Lung (tissue), 17 donors: ENCODE measurements at places on chromosomes 1 and 21.

DNA sequence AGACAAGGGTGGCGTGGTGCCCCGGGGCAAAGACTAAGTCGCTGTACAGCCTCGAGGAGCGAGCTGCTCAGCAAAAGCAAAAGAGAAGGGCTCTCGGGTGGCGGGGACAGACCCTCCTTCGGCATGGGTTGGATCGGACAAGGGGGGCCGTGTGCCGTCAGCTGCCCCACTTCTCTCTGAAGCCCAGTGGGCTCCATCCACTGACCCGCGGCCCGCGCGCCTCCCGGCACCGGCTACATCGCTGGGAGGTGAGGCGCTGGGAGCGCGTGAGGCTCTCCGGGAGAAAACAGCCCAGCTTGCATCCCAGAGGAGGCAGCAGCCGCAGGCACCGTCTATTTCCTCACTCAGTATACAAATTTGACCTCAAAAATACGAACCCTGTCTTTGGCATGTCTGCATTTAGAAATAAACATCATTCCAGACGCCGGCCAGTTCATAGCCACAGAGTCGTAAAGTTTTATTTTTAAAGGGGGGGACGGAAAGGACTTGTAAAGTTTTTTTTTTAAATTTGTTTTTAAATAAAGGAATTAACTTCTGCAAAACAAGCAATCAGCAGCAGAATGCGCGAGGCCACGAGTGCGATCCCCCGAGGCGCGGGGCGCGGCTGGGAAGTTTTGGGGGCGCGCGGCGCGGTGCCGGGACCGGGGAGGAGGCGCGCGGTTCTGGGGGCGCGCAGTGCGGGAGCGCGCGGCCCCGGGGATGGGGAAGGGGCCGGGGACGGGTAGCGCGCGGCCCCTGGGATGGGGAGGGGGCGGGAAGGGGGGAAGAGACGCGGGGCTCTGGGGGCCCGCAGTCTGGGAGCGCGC is 689 bp upstream of the GPR137B start:
- DNase-seq: peak; percentile 79

- no peak for DNase-seq
Measured at GRCh38 chr21:32331444-32332305, 33.0 kb downstream of the MRAP start.

GRCh38 chr1:234396871-234397270 is 23.6 kb downstream of the COA6 start:
- DNase-seq: no peak

DNA sequence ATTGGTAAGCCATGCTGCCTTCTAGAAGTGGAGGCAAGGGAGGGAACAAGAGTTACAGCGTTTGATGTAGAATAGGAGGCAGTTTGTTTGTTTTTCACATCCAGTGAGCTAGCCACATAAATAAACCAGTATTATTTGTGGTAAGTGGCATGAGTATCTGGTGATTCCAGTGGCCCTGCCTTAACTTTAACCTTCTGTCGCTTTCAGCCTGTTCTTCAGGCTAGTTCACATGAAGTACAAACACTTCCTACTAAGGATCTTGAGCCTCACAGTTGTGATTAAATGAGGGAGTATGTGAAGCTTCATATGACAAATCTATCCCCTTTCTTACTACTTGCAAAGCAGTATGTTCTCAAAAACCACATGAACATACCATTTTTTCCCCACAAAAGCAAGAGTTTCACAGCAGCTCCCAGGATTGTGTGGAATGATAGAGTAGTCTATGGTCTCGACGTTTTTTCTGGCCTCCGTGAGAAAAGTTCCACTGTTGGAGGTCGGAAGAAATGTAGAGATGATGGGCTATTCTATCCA is 59.5 kb downstream of the PHACTR4 start:
- DNase-seq: no peak

DNA sequence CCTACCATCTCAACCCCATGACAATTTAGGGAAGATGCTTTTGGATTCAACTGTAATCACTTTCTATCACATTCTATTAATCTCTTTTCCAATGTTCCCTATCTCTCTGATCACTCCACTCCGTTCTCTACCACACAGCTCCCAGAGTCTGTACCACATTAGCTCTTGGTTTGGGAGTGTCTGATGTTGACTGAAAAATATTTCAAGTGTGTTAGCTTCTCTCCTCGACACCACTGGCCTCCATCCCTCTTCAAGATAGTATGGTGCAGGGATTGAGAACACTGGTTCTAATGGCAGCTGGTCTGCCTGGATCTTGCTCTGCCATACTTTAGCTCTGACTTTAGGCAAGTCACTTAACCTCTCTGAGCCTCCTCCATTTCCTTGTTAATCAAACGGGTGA is 39.9 kb downstream of the ATP1A1 start:
- DNase-seq: no peak

GRCh38 chr1:159090286-159091179 is 14.0 kb upstream of the AIM2 start:
- no peak for DNase-seq

DNA sequence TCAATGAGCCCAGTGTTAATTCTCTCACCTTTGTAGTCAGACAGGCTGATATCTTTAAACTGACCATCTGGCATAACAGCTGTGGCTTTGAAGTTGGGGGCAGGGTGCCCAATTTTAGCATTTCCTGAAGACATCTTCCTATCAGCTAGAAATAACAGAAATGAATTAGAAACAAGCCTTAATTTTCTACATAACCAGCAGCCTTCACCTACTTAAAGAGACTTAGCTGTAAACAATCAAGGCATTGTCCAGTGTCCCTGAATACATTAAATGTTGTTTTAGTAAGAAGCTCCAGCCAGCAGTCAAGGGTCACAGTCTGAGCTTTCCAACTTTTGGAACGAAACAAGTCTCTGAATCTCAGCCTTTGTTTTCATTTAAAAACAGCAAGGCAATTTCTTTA is 2.8 kb downstream of the PRDX1 start:
- DNase-seq: peak; percentile 43

DNA sequence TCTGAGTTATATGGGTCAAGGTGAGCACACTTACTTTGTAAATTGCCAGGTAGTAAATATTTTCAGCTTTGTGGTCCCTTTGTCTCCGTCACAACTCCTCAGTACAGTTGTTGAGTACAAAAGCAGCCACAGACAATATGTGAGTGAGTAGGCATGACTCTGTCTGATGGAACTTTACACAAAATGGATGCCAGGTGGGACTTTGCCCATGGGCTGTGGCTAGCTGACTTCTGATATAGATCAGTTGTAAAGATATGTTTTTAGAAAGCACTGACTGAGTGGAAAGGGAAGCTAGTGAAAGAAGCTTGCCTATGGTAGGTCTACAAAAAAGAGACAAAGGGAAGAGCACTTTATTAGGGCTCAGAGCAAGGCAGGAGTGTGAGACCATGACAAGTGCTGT is 23.1 kb upstream of the IGSF5 start:
- DNase-seq: no peak

GRCh38 chr1:35223084-35223630 is 30.2 kb upstream of the SFPQ start:
- no peak for DNase-seq

GRCh38 chr1:44609768-44610526 is 64.3 kb downstream of the TMEM53 start:
- DNase-seq: no peak

- peak; percentile 17 for DNase-seq
Measured at GRCh38 chr1:118244194-118244593, 59.2 kb upstream of the SPAG17 start.

DNA sequence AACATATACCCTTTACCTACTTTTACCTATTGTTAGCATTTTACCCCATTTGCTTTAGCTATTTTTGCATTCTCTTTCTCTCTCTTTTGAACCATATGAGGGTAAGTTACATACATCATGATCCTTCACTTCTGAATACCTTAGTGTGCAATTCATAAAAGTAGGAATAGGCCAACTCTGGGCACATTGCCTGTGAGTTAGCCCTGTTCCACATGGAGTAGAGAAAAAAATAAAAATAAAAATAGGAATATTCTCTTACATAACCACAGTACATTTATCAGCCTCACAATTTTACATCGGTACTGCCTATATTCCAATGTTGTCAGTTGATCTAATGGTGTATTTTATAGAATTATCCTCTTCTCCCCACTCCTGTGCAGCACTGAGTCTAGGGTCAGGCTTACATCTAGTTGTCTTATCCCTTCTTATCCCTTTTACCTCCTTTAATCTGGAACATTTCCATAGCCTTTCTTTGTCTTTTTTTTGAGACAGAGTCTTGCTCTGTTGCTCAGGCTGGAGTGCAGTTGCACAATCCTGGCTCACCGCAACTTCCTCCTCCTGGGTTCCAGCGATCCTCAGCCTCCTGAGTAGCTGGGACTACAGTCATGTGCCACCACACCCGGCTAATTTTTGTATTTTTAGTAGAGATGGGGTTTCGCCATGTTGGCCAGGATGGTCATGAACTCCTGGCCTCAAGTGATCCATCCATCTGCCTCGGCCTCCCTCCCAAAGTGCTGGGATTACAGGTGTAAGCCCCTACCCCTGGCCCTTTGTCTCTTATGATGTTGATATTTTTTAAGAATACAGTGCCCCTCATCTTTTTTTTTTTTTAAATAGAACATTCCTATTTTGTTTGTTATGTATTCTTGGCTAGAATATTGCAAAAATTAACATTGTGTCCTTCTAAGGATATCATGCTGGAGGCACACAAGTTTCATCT is 11.1 kb upstream of the SLC30A1 start:
- no peak for DNase-seq

DNA sequence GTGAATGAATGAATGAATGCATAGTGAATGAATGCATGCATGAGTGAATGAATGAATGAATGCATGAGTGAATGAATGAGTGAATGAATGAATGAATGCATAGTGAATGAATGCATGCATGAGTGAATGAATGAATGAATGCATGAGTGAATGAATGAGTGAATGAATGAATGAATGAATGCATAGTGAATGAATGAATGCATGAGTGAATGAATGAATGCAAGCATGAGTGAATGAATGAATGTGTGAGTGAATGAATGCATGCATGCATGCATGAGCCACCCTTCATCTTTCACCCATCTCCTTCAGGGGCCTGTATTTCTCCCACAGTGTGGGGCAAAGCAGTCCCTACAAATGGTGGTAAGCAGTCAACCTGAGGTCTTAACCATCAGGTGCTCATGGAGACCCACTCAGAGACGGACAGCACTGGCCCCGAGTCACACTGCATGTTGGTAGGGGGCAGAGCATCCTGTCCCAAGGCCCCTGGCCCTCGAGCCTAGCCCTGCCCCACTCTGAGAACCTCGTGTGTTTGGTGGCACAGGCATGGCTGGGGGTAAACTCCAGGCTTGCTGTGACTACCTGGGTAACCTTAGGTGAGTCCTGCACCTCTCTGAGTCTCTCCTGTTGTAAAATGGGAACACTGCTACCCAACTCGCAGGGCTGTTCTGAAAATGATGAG is 28.0 kb upstream of the PAX7 start:
- no peak for DNase-seq

DNA sequence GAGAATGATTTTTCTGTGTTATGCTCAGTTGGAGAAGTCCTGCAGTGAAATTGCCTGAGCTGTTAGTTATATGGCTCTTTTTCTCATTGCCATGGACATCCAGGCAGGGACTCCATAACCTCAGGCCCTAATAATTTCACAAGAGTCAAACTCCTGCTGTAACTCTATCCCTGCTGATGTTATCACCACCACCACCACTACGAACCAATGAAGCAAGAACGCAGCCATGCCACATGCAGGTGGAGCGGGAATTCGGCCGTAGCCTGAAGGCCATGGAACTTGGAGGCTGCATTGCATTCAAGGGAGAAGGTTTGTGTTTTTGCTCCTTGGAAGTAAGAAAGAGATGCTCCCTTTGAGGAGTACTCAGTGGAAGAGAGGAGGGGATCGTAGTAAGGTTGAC is 16.8 kb upstream of the DLGAP3 start:
- DNase-seq: no peak

- DNase-seq: no peak
Measured at GRCh38 chr1:59669752-59670312, 144.9 kb upstream of the HOOK1 start.

DNA sequence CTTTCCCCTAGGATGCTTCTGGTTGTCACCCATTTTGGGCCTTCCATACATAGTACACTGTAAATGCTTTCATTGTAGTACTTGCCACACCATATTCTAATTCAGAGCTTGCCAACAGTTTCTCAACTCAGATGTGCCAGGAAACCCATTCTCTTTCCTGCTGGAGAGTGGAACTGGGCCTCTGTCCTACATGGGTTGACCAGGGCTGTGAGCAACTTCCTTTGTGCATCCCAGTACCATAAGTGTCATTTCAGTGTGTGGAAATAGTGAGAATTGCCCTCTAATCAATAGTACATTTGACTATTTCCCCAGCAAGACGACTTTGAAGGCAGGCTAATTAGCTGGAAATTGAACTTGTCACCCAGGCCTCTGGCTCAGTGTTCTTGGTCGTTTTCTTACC is 74.8 kb downstream of the MTR start:
- no peak for DNase-seq

GRCh38 chr21:43358940-43359822 is 67.8 kb downstream of the SIK1 start:
- no peak for DNase-seq

GRCh38 chr1:246860401-246860800 is 71.3 kb downstream of the AHCTF1 start:
- no peak for DNase-seq

DNA sequence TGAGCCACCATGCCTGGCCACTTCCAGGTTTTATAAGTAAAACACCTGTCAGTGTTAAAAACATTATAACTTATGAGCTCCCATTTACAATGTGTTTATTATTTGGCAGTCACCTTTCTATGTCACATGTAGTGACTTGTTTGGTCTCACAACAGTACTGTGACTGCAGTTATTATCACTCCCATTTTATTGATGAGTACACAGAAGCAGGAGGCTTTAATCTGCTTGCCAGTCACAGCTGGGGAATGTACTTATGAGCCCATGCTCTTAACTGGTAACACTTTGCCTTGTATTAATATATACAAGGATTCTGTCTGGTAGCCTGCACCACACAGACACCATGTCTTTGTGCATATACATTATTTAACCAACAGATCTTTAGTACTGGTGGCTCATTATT is 31.1 kb upstream of the BACH1 start:
- no peak for DNase-seq

DNA sequence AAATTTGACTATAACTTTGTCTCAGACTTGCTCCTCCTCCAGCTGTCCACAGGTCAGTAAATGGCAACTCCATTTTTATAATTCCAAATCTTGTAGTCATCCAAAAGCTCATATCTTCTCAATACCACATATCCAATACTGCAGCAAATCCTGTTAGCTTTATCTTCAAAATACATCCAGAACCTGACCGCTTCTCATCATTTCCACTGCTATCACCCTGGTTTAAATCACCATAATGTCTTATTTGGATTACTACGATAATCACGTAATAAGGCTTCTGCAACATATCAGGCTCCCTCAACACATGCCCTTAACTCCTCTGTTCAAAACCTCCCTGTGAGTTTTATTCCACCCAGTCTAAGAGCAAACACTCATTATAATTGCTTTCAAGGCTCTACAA is 34.5 kb downstream of the ERO1B start:
- DNase-seq: no peak

- DNase-seq: no peak
Measured at GRCh38 chr21:36806103-36806502, 107.2 kb downstream of the SIM2 start.

- DNase-seq: peak; percentile 37
Measured at GRCh38 chr21:45420061-45421041, 15.4 kb downstream of the COL18A1 start.

GRCh38 chr1:207752456-207752998 is 673 bp downstream of the CD46 start:
- peak; percentile 24 for DNase-seq

GRCh38 chr1:30198795-30199403 is 524.5 kb downstream of the MATN1 start:
- DNase-seq: no peak
